Memory B cell (primary cell): ENCODE measurements at places on chromosomes 12 and 14.

DNA sequence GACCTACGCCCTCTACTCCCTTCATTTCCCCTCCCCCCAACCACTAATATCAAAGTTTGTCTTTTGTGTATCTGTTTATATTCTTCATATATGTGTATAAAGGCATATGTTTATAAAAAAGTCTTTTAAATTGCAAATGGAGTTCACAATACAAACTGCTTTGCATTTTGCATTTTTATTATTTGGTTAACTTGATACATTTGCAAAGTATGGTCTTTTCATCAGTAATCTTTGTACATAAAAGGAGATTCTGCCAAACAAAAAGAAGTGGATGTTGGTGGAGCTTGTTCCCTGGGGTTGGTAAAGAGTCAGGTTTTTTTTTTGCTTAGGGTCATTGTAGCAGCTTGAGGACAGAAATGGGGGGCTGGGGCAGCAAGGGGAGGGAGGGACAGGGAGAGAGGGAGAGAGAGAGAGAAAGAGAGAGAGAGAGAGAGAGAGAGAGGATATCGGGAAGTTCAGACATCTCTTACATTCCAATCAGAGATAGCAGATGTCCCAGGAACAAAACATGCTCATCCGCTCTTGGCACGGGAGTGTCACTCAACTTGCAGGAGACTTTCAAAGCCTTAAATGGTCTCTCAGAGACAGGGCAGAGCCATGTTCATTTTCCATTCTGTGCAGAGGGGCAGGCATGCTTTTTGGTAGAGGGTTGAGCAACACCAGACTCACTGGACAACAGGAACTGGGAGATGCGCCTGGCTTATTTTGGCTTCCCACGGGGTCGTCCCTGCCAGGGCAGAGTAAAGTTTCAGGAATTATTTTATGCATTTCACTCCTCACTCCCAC lies 44.8 kb upstream of the TBX5 start:
- no peak overlapping the region for H3K4me3 ChIP-seq
- no peaks in the 10 kb centered on the region for H3K4me1 ChIP-seq
- H3K36me3 ChIP-seq: peaks cover 2% of the 10 kb centered on the region
- DNase-seq: no peak
- H3K27me3 ChIP-seq: peaks cover 30% of the 10 kb centered on the region

DNA sequence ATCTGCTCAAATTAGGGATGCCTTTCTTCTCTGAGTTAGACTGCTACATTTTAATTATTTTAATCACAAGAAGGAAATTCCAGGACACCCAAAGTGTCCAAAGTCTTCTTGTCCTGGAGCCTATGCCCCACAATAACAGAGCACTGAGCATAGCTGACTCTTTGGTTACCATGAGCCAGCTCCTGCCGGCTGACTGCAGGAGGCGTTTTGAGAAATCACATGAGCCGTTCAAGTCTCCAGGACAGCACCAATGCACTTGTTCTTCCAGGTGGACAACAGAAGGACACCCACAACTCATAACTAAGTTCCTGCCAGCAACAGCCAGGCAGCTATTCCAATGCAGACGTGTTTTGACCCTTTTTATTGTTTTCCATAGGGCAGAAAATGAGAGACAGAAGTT lies 46.0 kb upstream of the SRSF5 start:
- H3K27ac ChIP-seq: no peak overlapping the region
- peaks cover 5% of the 10 kb centered on the region for H3K4me1 ChIP-seq
- H3K4me3 ChIP-seq: no peak overlapping the region
- no peak for DNase-seq
- no peaks in the 10 kb centered on the region for H3K27me3 ChIP-seq
- no peaks in the 10 kb centered on the region for H3K36me3 ChIP-seq

DNA sequence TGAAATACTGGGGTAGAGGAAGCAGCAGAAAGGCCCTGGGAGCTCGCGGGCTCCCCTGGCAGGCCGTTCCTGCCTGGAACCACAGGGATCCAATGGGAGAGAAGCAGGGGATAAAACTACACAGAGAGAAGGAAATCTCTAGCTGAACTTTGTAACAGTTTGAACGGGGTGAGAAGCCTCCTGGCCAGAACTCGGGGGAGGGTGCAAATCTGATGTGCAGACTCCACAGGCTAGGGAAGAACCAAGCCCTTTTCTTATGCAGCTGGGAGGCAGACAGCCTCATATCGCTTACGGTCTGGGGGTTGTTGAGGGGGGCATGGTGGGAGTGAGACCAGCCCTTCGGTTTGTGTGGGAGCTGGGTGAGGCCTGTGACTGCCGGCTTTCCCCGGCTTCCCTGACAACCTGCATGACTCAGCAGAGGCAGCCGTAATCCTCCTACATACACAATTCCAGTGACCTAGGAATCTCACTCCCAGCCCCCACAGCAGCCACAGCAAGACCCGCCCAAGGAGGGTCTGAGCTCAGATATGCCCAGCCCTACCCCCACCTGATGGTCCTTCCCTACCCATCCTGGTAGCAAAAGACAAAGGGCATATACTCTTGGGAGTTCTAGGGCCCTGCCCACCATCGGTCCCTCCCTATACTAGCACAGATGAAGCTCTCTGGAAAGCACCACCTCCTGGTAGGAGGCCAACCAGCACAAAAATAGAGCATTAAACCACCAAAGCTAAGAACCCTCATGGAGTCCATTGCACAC lies 143.0 kb downstream of the TMTC1 start:
- H3K4me1 ChIP-seq: peaks cover 3% of the 10 kb centered on the region
- H3K36me3 ChIP-seq: no peaks in the 10 kb centered on the region
- H3K27ac ChIP-seq: no peak overlapping the region
- no peak overlapping the region for H3K4me3 ChIP-seq
- DNase-seq: no peak

DNA sequence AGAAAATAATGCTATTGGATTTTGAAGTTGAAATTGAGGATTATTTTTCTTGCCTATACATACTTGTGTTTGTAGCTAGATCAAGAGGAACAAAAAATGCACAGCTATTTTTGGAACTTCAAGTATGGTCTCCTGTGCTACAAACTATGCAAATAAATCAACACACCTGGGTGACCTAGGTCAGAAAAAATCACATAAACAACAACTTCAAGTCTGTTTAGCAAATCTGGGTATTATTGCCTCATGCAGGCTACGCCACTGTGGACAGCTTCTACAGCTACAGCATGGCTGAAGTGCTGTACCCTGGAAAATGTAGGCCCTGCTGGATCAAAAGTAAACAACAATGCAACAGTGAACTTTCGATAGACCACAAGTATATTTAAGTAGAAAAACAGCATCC lies 87.5 kb downstream of the SLC6A15 start:
- no peaks in the 10 kb centered on the region for H3K27me3 ChIP-seq
- no peaks in the 10 kb centered on the region for H3K4me1 ChIP-seq
- H3K4me3 ChIP-seq: no peak overlapping the region
- H3K36me3 ChIP-seq: no peaks in the 10 kb centered on the region

DNA sequence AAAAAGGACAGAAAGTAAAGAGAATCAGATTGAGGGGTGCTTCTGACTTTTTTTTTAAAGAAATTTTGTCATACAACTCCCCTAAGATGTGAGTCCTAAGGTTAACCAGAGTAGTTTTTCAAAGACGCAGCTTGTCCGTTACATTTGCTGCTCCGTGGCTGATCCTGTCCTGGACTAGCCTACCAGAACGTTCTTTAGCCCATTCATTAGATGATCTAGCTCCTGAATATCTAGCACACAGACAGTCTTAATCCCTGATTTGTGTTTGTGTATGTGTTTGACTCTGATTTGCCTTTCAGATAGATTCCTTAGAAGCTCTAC lies 60.3 kb downstream of the SAMD4A start:
- H3K27me3 ChIP-seq: no peaks in the 10 kb centered on the region
- peaks cover 49% of the 10 kb centered on the region for H3K4me1 ChIP-seq
- H3K27ac ChIP-seq: peak overlapping the region; percentile 92
- peak overlapping the region; percentile 67 for H3K4me3 ChIP-seq

GRCh38 chr12:26276709-26277108 lies 81.3 kb downstream of the SSPN start:
- H3K4me3 ChIP-seq: no peak overlapping the region
- no peaks in the 10 kb centered on the region for H3K27me3 ChIP-seq
- peaks cover 2% of the 10 kb centered on the region for H3K36me3 ChIP-seq
- no peak overlapping the region for H3K27ac ChIP-seq

- H3K27me3 ChIP-seq: no peaks in the 10 kb centered on the region
- no peak overlapping the region for H3K27ac ChIP-seq
- no peak for DNase-seq
- no peak overlapping the region for H3K4me3 ChIP-seq
- H3K36me3 ChIP-seq: peaks cover 7% of the 10 kb centered on the region
Observed at GRCh38 chr14:64115401-64115800, 178.8 kb downstream of the ESR2 start.

- H3K4me1 ChIP-seq: peaks cover 2% of the 10 kb centered on the region
- no peak for DNase-seq
- H3K4me3 ChIP-seq: no peak overlapping the region
- no peaks in the 10 kb centered on the region for H3K27me3 ChIP-seq
- H3K36me3 ChIP-seq: no peaks in the 10 kb centered on the region
Observed at GRCh38 chr12:271161-271560, 8.5 kb upstream of the SLC6A13 start.

DNA sequence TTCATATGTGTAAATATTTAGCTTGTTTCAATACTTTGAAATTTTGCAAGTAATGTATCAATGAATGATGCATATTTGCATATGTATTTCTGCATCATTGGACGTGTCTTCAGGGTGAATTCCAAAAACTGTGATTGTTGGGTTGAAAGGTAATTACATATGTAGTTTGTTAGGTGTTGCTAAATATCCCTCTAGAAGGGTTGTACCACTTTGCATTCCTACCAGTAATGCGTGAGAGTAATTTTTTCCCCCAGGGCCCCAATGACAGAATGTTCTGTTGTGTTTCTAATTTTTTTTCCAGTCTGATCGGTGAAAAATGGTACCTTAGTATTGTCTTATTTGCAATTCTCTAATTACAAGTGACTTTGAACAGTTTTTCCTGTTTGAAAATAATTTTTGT lies 408.9 kb downstream of the NAV3 start:
- no peak overlapping the region for H3K4me3 ChIP-seq
- no peaks in the 10 kb centered on the region for H3K4me1 ChIP-seq
- peaks cover 2% of the 10 kb centered on the region for H3K27me3 ChIP-seq
- H3K36me3 ChIP-seq: no peaks in the 10 kb centered on the region
- DNase-seq: no peak

GRCh38 chr12:129887101-129887500 lies 16.7 kb downstream of the TMEM132D start:
- DNase-seq: no peak
- H3K4me1 ChIP-seq: no peaks in the 10 kb centered on the region
- no peaks in the 10 kb centered on the region for H3K27me3 ChIP-seq
- no peak overlapping the region for H3K27ac ChIP-seq
- H3K36me3 ChIP-seq: no peaks in the 10 kb centered on the region

- H3K4me1 ChIP-seq: no peaks in the 10 kb centered on the region
- no peak for DNase-seq
- H3K36me3 ChIP-seq: peaks cover 2% of the 10 kb centered on the region
- peaks cover 7% of the 10 kb centered on the region for H3K27me3 ChIP-seq
- no peak overlapping the region for H3K4me3 ChIP-seq
Observed at GRCh38 chr14:94408546-94409095, 20.2 kb upstream of the SERPINA1 start.

GRCh38 chr12:20627001-20627588 lies 68.0 kb upstream of the SLCO1C1 start:
- no peak overlapping the region for H3K4me3 ChIP-seq
- H3K27ac ChIP-seq: no peak overlapping the region
- H3K27me3 ChIP-seq: no peaks in the 10 kb centered on the region
- no peaks in the 10 kb centered on the region for H3K4me1 ChIP-seq
- no peaks in the 10 kb centered on the region for H3K36me3 ChIP-seq

GRCh38 chr12:103632554-103633216 lies 45.6 kb downstream of the STAB2 start:
- H3K4me1 ChIP-seq: no peaks in the 10 kb centered on the region
- no peak for DNase-seq
- H3K4me3 ChIP-seq: no peak overlapping the region
- H3K36me3 ChIP-seq: no peaks in the 10 kb centered on the region
- H3K27me3 ChIP-seq: peaks cover 9% of the 10 kb centered on the region

DNA sequence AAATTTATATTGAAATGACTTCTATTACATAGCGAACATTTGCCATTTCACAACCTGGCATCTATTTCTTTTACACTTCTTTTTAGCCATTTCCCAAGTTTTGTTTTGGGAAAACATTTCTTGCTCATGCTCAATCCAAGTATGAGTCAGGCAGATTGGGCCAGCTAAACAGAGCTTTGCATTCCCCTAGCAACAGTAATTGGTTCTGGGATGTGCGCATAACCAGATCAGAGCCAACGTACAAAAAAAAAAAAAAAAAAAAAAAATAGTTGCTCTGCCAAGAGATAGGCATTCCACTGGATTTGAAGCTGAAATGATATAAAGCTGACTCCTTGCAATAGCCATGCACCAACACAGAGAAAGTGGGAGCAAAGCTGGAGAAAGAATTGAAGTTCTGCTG lies 37.5 kb downstream of the PLCZ1 start:
- no peak overlapping the region for H3K4me3 ChIP-seq
- H3K36me3 ChIP-seq: no peaks in the 10 kb centered on the region
- H3K4me1 ChIP-seq: no peaks in the 10 kb centered on the region

GRCh38 chr14:91753501-91754128 lies 21.7 kb upstream of the CATSPERB start:
- H3K36me3 ChIP-seq: no peaks in the 10 kb centered on the region
- H3K4me1 ChIP-seq: no peaks in the 10 kb centered on the region
- DNase-seq: no peak
- H3K27me3 ChIP-seq: peaks cover 23% of the 10 kb centered on the region
- no peak overlapping the region for H3K27ac ChIP-seq
- no peak overlapping the region for H3K4me3 ChIP-seq

- peaks cover 2% of the 10 kb centered on the region for H3K36me3 ChIP-seq
- peaks cover 5% of the 10 kb centered on the region for H3K4me1 ChIP-seq
- no peak for DNase-seq
Observed at GRCh38 chr12:114402084-114402717, 3.7 kb downstream of the TBX5 start.

- H3K27me3 ChIP-seq: no peaks in the 10 kb centered on the region
- peak overlapping the region; percentile 92 for H3K27ac ChIP-seq
- no peaks in the 10 kb centered on the region for H3K36me3 ChIP-seq
Observed at GRCh38 chr12:57837864-57838562, 8.5 kb downstream of the CTDSP2 start.

DNA sequence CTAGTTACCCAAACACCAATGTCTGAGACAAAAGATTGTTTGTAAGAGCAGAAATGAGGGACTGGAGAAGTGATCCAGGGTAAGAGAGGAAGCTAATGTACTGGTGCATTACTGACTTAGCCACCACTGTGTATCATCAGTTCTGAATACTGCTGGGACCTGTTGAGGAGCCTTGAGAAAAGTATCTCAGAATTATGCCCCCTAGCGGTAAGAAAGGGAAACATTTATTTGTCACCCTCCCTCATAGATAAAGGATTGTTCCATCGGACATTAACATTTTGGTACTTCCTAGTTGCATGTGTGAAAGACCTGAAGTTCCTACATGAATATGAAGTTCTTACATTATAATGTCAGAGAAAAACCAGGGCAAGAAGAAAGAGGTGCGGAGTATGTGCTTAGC lies 612.5 kb downstream of the FSCB start:
- no peak overlapping the region for H3K4me3 ChIP-seq
- no peaks in the 10 kb centered on the region for H3K27me3 ChIP-seq
- no peaks in the 10 kb centered on the region for H3K4me1 ChIP-seq

DNA sequence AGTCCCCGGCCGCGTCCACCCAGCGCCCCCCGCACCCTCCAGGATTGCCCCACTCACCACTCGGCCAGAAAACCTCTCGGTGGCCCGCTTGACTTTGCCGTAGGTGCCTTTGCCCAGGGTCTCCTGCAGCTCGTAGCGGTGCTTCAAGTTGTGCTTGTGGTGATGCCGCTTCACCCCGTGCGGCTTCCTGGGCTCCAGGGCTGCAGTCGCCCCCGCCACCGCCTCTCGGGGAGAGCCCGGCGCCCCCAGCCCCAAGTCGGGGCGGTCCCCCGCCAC lies 459 bp downstream of the NUAK1 start:
- no peak for DNase-seq
- H3K36me3 ChIP-seq: no peaks in the 10 kb centered on the region
- H3K27ac ChIP-seq: no peak overlapping the region
- H3K27me3 ChIP-seq: peaks cover 37% of the 10 kb centered on the region
- H3K4me1 ChIP-seq: peaks cover 9% of the 10 kb centered on the region
- no peak overlapping the region for H3K4me3 ChIP-seq
